ENCODE measurements at places on chromosomes 2 and 18.
A peak's percentile ranks its signal among the peaks of the same experiment; 100 is the strongest.

DNA sequence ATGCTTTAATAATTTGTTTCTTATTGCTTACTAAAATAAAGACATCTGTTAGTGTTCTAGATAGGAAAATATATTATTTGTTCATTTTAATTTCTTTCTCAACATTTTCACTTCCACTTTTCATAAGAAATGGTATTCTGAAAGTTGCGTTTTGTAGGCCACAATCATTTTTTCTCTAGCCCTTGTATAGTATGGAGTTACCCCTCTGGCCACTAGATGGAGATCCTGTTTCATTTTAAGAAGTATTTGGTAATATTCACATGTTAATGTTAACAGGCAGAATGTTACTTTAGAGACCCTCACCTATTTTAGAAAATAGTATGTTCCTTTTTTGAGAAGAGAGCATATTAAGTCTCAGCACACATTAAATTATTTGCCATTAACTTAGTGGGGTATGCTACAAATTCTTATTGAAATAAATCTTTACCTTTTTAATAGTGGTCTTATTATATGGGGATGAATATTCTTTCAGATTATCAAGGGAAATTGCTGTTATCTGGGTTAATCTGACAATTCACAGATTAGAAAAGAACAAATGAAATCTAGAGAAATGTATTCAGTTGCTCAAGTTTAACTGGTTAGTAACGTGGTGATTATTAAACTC is 73.9 kb upstream of the TTC27 start:
- DNase-seq, result peak; percentile 39

DNA sequence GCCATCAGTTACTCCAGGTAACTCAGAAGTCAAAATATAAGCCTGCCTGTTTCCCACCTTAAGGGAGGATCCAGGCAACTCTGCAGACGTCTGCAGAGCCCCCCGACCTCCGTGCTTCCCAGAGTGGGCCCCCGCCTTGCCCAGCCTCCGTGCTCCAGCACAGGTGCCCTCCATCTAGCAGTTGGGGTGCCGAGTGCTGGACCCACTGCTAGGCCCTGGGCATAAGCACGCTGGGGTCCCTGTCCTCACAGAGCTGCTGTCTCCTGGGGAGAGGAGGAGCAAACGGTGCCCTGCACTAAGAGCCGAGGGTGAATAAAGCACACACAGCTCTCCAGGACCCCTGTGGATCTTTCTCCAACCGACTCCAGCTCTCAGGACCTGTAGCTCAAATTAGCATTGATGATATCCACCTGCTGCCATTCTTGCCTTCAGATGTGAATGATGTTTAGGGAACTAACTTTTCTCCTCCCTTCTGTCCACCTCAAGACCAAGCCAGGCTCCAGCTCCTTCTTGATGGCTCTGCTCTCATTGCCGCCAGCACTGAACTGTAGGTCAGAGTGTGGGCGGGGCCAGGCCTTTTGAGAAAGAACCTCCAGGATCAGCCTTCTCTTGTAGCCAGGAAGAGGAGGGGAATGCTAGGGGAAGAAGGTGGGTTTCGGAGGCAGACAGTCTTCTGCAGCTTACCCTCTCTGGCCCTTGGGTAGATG is 121.2 kb downstream of the SMAD7 start:
- DNase-seq, result no peak

GRCh38 chr18:51192026-51192425 is 5.5 kb downstream of the MEX3C start:
- no peak for DNase-seq

GRCh38 chr2:47237375-47238334 is 82.5 kb upstream of the STPG4 start:
- no peak for DNase-seq

GRCh38 chr2:177584030-177584692 is 191.6 kb downstream of the AGPS start:
- no peak for DNase-seq

- no peak for DNase-seq
Measured at GRCh38 chr2:9678544-9678943, 47.7 kb upstream of the YWHAQ start.

DNA sequence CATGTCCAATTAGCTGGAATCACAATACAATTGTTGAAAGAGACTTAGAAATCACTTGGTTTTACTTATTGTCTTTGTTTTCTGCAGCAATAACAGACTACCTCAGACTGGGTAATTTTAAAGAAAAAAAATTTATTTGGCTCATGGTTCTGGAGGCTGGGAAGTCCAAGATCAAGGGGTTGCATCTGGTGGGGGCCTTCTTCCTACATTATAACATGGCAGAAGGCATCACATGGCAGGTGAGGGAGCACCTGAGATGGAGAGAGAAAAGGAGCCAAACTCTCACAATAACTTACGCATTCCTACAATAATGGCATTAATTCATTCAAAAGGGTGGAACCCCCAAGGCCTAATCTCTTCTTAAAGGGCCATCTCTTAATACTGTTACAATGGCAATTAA is 37.5 kb upstream of the KLHL14 start:
- no peak for DNase-seq

GRCh38 chr2:37625796-37626571 is 45.5 kb downstream of the CDC42EP3 start:
- DNase-seq, result no peak

DNA sequence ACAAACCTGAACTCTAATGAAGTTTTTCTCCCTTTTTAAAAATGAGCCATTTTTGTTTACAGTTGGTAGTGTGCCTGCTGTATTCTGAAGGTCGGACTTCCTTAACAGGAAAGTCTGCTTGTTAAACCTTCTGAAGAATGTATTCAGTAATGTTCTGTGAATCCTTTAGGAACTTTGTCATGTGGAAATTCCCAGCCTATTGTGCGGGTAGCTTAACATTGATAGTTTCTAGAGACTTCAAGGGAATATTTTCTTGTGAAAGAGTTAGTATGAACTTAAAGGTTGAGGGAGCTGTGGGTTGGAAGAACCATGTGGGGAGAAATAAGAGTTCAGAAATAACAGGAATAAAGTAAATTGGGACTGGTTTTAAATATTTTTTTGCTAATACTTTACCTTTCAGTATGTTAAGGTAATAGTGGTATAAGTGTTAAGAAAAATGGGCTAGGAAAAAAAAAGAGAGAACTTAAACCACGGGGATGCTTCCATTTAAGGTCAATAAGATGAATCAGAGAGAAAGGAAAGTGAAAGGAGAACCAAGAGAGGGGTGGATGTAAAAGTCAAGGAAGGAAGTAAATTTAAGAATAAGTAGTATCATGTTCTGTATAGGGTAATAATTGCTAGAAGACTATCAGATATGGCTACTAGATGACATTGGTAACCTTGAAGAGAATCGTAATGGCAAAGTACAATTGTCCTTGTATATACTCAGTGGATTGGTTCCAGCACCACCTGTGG is 90.5 kb downstream of the PMS1 start:
- no peak for DNase-seq

DNA sequence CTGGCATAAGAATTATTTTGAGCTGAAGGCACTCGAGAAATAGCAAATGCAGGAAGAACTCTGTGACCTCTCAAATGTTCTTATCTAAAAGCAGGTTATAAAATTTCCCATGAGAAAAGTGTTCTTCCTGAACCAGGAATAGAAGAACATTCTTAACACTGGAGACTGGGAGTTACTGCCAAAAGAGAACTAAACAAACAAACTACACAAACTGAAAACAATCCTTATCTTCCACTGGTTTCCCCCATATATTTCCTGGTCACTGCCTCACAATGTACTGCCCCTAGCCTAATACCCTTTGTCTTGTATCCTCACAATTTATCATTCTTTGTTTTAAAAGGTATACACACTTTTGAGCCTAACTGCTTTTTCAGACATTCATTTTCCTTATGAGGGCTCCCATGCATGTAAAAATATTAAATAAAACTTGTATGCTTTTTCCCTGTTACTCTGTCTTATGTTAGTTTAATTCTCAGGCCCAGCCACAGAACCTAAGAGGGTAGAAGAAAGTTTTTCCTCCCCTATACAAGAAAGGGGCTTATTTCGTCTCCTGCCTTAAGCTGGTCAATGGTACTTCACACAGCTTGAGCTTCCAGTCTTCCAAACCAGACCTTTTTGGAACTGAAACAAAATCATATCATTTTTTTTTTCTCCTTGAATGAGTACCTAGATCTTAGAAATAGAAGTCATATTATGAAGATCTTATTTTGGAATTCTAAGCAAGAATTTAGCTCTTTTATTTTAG is 110.6 kb downstream of the MSTN start:
- no peak for DNase-seq

DNA sequence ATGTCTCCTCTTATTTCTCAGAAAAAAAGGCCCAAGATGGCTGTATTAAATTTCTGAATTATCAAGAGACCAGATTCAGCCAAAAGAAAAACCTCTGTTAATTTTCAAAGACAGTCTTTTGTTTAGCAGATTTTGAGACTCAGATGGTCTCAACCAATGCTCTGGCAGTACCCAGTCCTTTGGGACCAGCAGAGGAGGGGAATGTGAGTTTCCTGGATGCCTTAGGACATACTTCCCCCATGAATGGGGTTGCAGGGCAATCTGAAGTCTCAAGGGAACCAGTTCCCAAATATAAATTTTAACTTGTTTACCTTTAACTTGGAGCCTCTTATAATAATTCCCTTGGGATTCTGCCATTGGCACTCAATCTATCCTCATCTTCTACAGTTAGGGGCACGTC is 107.8 kb upstream of the ZNF521 start:
- DNase-seq, result no peak

- no peak for DNase-seq
Measured at GRCh38 chr2:148298196-148298595, 277.3 kb downstream of the MBD5 start.

GRCh38 chr2:176133389-176133788 is 3.9 kb downstream of the HOXD8 start:
- DNase-seq, result no peak

DNA sequence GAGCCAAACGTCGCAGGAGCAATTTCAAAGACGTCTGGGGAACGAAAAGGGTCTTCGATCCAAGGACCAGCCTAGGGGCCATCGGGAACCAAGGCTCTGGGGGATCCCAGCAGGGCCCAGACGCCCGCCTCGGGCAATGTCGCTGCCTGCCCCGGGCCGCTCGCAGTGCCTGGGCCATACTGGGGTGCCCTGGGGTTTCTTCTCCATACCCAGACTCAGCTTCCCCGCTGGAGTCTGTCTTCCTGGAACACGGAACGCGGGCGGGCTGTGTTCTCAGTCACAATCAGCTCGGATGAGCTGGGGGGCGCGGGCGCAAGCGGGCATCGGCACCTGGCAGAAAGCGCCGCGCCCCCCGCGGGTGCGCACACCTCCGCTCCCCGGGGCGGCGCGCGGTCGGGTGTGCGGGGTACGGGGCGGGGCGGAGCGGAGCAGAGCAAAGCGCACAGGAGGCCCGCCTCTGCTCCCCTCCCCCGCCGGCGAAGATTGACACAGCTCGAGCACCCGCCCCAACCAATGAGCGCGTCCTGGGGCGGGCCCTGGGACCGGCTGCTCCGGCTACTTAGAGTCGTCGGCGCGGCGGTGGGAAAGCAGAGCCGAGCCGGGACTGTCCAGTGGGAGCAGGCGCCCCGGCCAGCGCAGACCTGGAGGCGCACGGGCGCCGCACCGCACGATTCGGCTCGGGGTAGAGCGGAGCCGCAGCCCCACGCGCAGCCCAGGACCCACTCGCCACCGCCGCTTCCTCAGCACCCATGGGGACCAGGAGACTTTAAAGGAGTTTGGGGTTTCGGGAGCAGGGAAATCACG is at the start of gene LRATD1:
TSS of gene LRATD1 (plus strand) at position 585 of the 804 bp plus-strand sequence. CDS start 1,263 bp downstream, outside the sequence.
- peak; percentile 88 for DNase-seq

DNA sequence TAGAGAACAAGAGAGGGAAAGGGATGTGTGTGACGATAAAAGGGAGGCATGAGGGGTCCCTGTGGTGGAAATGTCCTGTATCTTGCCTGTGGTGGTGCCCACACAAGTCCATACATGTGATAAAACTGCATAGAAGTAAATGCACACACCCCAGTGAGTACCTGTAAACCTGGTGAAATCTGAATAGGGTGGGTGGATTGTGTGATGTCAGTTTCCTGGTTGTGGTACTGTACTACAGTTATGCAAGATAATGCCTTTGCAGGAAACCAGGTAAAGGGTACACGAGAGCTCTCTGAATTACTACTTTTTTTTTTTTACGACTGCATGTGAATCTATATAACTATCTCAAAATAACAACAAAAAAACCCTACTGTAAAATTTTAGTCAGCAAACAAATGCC is 22.1 kb downstream of the SERPINE2 start:
- DNase-seq, result no peak

DNA sequence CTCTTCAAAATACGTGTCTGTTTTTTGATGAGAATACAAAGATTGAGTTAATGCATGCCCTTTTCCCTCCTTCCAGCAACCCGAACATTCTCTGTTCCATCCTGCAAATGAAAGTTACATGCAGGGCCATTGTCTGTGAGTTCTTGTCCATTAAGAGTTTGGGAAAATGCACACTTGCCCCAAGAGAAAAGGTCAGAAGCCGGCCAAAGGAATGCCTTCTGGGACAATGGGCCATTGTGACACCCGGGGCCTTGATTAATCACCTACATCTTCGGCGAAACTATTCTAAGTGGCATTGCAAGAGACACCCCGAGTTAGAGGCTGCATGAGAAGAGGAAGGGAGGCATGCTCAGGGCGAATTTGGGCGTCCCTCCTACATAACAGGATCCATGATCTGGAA is 73.7 kb upstream of the COPS8 start:
- DNase-seq, result no peak

DNA sequence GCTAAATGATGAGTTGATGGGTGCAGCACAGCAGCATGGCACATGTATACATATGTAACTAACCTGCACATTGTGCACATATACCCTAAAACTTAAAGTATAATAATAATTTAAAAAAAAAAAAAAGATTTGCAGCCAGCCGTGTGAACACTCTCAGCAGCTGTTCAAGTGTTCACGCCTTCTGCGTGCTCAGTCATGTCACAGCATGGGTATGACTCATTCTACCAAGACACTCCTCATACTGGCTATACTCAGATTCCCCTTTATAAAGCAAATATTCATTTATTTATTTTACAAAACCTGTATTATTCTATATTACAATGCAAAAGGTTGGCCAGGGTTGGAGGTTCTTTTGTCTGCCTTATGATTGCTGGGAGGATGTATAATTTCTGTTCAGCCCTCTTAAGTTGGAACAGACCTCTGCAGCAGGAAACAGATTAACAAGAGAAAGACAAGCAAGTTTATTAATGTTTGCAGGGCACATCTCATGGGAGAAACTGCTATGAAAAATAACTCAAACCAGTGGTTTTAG is 1230.6 kb upstream of the CHAC2 start:
- DNase-seq, result no peak

DNA sequence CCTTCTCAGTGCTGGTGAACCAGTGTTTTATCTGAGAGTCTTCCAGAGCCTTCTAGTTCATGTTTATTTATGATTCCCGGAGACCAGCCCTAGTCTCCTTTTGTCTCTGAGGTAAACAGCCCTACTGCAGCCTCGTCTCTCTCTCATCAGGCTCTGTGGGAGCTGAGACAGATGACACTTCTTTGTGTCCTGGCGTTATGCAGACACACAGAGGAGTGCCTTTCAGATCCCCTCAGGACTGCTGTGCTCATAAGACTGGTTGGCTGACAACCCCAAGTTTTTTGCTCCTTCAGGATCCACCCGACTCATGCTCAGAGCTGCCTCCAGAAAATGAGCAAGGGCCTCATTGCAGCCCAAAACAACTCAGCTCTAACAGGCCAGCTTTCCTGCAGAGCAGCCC is 523.8 kb upstream of the SPHKAP start:
- DNase-seq, result no peak

GRCh38 chr2:241584436-241584835 is 25.9 kb downstream of the BOK start:
- no peak for DNase-seq
